ENCODE measurements at places on chromosomes 16 and 17.
A peak's percentile ranks its signal among the peaks of the same experiment; 100 is the strongest.

- peak; percentile 85 for DNase-seq
Observed at GRCh38 chr16:8878523-8878911, 3.6 kb upstream of the LITAFD start.

DNA sequence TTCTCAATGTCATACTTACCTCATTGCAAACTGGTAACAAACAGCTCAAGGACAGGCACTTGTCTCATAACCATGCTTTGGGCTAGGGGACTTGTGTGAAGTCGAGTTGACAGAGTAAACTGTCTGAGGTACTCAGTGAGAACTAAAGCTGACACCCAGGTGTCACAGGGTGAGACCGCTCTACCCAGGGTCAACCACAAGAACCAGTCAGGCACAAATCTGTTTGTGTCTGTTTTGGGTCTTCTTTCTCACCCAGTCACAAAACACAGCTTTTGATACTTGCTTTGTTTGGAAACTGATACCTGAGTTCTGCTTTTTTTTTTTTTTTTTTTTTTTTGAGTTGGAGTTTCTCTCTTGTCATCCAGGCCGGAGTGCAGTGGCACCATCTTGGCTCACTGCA, 161.1 kb downstream of the STX8 start:
- DNase-seq: no peak

- DNase-seq: no peak
Observed at GRCh38 chr17:50270435-50271362, 3.6 kb upstream of the TMEM92 start.

DNA sequence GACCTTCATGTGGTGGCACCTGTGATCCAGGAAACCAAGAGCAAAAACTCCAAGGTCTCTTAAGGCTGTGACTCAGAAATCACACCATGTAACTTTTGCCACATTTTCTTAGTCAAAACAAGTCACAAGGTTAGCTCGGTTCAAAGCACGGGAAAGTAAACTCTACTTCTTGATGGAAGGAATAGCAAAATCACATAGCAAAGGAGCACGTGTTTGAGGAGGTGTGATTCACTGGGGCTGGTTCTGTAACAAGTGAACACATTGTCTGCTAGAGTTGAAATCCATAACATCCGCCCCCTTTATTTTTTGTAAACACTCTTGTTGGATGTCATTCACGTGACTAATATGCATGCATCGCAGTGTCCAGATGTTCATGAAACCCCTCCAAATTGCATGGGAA, 415.0 kb upstream of the MAF start:
- DNase-seq: no peak

GRCh38 chr17:81860756-81861568, 627 bp upstream of the P4HB start:
- DNase-seq: peak; percentile 100

- no peak for DNase-seq
Observed at GRCh38 chr16:49875806-49876715, 20.1 kb upstream of the ZNF423 start.

- no peak for DNase-seq
Observed at GRCh38 chr16:49658531-49658930, 197.4 kb downstream of the ZNF423 start.

GRCh38 chr16:87132361-87133014, 184.7 kb downstream of the C16orf95 start:
- DNase-seq: no peak

DNA sequence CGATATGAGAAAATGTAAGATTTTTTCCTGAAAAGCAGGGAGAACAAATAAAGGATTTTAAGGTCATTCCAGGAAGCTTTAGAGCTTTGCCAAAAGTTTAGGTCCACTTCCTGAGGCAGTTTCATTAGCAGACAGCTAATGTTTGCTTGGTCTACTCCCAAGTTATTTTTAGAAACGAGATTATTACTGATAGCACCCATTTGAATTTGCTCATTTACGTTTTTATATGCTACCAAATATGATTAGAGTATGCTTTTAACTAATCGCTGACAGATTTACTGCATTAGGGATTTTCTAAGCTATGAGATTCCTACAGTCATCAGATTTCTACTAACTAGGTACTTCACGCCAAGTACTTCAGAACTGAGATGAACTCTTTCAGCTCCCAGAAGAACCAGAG, 98.1 kb downstream of the WNT3 start:
- no peak for DNase-seq

DNA sequence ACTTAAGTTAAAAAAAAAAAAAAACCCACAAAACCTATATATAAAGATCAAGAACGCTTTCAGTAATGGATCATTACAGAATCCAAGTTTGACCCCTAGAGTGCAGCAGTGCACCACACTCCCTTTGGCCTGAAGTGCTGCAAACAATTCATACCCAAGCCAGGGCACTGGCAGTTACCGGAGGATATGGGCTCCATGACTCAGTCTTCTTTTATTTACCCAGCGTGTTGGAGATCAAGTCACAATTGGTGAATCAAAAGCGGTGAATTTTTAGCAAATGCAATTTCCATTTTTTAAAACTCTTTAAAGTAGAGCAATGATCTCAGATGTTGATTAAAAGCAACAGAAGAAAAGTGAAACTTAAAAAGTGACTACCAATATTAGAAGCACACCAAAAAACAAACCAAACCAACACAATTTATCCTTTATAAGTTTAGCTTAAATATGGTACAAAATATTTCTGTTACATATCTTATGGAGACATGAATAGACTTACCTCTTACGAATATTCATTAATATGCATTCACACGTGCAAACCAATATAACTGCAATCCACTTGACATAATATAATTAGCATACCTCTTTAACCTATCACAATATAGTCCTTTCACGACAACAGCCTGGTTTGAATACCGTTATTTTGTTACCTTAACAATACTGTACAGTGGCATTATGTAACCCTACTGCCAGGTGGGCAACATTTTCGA, 46.3 kb downstream of the ZNF652 start:
- DNase-seq: peak; percentile 88

- DNase-seq: no peak
Observed at GRCh38 chr16:83105279-83106077, 478.7 kb downstream of the CDH13 start.

DNA sequence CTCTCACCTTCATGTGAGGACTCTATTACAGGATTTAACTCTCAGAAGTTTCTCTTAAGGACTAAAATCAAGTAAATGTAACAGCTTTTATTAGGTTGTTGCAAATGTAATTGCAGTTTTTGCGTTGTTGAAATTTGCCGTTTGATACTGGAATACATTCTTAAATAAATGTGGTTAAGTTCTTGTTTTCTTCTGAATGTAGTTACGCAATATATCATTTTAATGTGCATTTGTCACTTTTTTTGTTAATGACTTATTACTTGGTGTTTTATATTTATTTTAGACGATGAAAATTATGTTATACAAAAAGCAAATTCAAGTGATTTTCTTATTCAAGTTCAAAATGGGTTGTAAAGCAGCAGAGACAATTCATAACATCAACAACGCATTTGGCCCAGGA, 76.3 kb downstream of the TTC19 start:
- no peak for DNase-seq

GRCh38 chr16:67283826-67284555, 4.7 kb downstream of the PLEKHG4 start:
- no peak for DNase-seq

- DNase-seq: no peak
Observed at GRCh38 chr16:11329891-11330290, 15.4 kb upstream of the RMI2 start.

DNA sequence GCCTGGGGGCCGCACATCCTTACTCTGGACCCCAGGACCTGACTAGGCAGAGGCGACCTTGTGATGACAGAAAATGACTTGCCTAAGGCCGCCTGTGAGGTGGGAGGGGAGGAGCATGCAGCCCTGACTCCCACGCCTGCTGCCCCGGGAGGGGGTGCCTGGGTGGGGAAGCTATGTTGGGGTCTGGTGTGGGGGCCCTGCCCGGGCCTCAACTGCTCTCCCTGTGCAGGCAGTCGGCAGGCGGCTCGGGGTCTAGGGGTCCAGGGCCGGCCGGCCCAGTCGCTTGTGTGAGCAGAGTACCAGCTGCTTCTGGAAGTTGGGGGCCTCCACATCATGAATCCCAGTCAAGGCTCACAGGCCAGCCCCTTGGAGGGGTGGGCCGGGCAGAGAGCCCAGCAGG, 48.1 kb downstream of the PRMT7 start:
- DNase-seq: no peak

GRCh38 chr16:31438414-31438813, 4.2 kb downstream of the ZNF843 start:
- no peak for DNase-seq

GRCh38 chr17:52790359-52790955, 631.9 kb upstream of the CA10 start:
- DNase-seq: no peak

DNA sequence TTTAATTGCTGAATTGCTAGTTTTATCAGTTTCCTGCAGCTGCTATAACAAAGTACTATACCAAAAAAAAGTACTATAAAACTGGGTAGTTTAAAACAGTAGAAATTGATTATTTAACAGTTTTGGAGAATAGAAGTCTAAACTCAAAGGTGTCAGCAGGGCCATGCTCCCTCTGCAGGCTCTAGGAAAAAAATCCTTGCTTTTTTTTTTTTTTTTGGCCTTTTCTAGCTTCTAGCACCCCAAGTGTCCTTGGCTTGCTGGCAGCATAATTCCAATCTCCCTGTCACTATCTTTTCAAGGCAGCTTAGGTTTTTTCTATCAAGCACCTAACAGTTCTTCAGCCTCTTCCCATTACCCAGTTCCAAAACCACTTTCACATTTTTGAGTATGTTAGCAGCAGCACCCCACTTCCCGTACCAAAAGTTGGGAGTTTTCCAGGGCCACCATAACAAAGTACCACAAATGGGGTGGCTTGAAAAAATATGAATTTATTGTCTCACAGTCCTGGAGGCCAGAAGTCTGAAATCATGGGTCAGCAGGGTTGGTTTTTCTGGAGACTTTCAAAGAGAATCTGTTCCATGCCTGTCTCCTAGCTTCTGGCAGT, 37.4 kb downstream of the BPTF start:
- DNase-seq: no peak

- DNase-seq: no peak
Observed at GRCh38 chr16:81480606-81481206, 36.1 kb downstream of the CMIP start.

DNA sequence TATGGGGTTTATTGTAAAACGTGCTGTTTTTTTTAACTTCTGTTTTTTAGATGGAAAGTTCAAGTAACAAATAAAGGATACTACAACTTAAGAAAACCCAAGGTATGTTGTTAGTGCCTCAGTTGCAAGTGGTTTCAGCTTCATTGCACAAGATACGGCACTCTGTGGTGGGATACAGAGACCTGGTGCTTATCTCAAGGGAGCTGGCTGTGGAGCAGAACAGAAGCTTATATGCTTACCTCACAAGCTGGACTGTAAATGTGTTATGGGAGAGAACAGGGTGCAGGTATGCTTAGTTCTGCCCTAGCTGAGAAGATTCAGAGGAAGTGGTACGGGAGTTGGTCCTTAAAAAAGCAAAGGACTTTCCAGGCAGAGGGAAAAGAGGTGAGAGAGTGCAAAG, 15.2 kb downstream of the DGKE start:
- DNase-seq: no peak

- no peak for DNase-seq
Observed at GRCh38 chr17:17816831-17817551, 19.8 kb downstream of the SREBF1 start.

DNA sequence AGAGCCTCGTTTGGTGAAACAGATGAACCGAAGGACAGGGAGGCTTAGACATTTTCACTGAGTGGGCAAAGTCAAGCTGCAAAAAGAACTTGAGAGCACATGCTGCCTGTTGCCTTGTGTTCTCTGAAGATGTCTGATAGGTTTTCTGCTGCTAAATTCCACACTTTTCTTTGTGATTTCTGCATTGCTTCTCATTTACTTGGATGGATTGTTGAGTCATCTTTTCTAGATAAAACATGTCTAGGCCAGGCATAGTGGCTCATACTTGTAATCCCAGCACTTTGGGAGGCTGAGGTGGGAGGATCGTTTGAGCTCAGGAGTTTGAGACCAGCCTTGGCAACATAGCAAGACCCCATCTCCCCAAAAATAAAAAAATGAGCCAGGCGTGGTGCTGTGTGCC, 80.4 kb upstream of the CLEC18A start:
- DNase-seq: no peak

DNA sequence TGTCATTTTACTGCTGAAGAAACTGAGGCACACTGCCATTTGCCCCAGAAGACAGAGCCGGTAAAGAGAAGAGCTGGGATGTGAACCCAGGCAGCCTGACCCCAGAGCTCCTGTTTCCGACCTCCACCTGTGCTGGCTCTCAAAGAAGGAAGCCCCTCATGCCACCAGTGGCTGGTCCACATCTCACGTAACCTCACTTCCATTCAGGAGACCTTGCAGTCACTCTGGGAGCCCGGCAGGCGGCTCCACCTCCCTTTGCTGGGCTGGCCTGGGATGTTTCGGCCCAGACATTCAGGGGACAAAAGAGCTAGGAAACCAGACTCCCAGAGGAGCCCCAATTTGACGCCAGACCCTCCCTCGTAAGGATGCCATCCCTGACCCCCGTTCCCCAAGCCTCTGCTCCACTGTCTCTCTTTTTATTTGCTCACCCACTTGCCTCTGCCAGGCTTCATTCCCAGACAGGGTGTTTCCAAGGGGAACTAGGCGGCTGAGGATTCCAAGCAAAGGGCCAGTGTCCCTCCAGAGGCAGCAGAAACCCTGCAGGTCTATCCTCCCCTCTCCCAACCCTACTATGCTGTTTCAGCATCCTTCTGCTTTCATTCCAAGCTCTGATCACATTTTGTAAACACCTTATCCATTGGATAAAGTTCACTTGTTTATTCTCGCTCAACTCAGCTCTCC, 2.8 kb downstream of the TAF1C start:
- DNase-seq: no peak

GRCh38 chr16:83586461-83587200, 221.1 kb upstream of the HSBP1 start:
- DNase-seq: no peak

- no peak for DNase-seq
Observed at GRCh38 chr17:74840989-74841666, 18.6 kb downstream of the GRIN2C start.

- no peak for DNase-seq
Observed at GRCh38 chr17:12547831-12548230, 117.9 kb upstream of the MYOCD start.

DNA sequence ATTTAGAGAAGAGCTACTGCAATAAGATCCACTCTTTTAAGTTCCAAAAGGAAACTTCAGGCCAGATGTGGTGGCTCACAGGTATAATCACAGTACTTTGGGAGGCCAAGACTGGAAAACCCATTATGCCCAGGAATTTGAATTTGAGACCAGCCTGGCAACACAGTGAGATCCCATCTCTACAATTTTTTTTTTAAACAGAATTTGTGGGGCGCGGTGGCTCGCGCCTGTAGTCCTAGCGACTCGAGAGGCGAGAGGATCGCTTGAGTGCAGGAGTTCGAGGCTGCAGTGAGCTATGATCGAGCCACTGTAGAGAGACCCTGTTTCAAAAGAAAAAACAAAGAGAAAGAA, 793 bp downstream of the COG7 start:
- DNase-seq: no peak

- no peak for DNase-seq
Observed at GRCh38 chr16:12094537-12095265, 118.2 kb downstream of the SNX29 start.

Measured in kidney glomerular epithelial cell (primary cell).